ENCODE measurements at places on chromosomes 4 and X.

GRCh38 chr4:152679414-152680281 is at the start of gene TMEM154:
Gene TMEM154, minus strand, starts transcription at chr4:152679997. Its CDS starts 64 bp downstream, at chr4:152679933.
- H3K4me3 ChIP-seq: peak within 1 kb of the TSS; percentile 98
- H3K4me1 ChIP-seq: peaks cover 56% of the 10 kb centered on the region
- peaks cover under 1% of the 10 kb centered on the region for H3K36me3 ChIP-seq
- H3K27ac ChIP-seq: peak within 1 kb of the TSS; percentile 97
- DNase-seq: peak; percentile 84
- H3K27me3 ChIP-seq: no peaks in the 10 kb centered on the region

GRCh38 chr4:145295547-145295946 is 115.2 kb upstream of the OTUD4 start:
- DNase-seq: no peak
- no peak overlapping the region for H3K27ac ChIP-seq

- no peak for DNase-seq
- no peak overlapping the region for H3K27ac ChIP-seq
- no peak overlapping the region for H3K4me3 ChIP-seq
Observed at GRCh38 chr4:80803337-80803736, 227.2 kb upstream of the BMP3 start.

DNA sequence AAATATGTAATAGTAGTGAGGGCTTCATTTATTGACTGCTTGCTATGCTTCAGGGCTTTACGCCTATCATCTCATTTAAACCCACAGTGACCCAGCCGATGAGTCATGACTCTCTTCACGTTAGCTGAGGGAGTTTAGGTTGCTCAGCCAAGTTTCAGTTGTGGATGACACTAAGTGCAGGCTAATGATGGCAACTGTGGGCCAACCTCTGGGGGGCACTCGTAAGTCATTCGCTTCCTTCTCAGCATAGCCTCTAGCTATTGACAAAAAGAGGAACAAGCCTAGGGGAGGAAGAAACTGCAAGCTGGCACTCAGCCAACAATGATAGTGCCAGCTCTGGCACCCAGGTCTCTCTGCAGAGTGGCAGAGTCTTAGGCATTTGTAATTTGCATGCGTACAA is 325.0 kb downstream of the ARHGAP10 start:
- no peaks in the 10 kb centered on the region for H3K36me3 ChIP-seq
- no peak overlapping the region for H3K27ac ChIP-seq

DNA sequence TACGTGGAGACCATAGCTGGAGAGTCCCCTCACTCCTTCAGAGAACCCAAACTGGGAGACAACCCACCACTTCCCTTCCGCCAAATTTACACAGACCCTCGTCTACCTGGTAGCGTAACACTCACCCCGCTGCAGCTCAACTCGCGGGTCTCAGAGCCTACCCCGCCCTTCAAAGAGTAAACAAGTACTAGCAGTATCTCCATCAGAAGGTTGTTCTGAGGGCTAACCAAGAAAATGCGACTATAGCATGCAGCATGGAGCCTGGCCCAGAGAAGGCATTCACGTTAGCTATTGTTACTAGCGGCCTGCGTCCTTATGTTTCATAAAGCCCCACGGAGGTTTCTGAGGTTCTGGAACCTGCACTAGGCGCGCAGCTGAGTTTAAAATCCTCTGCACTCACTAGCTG is 531 bp upstream of the MANBA start:
- no peaks in the 10 kb centered on the region for H3K36me3 ChIP-seq
- no peak for DNase-seq
- peaks cover 45% of the 10 kb centered on the region for H3K4me1 ChIP-seq
- H3K27ac ChIP-seq: peak overlapping the region; percentile 100
- peak overlapping the region; percentile 88 for H3K4me3 ChIP-seq
